GM12892 (cell line): ENCODE measurements at places on chromosomes 16 and 17.
A peak's percentile ranks its signal among the peaks of the same experiment; 100 is the strongest.

DNA sequence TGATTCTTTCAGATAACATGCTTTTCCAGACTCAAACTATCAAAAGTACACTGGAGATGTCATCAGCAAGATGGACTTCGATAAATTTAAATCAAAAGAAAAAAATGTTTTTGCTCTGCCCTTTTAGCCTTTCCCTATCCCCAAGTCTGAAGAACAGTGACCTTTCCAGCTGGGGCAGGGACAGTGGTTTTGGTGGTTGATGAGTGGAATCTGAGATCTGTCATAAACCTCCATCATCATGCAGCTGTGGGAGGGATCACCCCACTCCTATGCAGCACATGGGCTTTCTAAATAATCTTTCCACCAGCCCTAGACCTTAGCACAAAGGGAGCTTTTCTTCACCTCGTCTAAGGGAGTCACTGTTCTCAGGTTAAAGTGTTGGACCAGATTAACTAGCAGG, 869.5 kb upstream of the SOX9 start:
- no peak for DNase-seq

GRCh38 chr17:59776577-59776976, 69.1 kb downstream of the VMP1 start:
- DNase-seq: no peak

- DNase-seq: no peak
Measured at GRCh38 chr17:62725791-62726249, 82.3 kb downstream of the MARCHF10 start.

- DNase-seq: no peak
Measured at GRCh38 chr17:16155536-16155935, 59.8 kb downstream of the NCOR1 start.

GRCh38 chr17:74678541-74678940, 34.2 kb downstream of the CD300LF start:
- no peak for DNase-seq

GRCh38 chr17:29061036-29061435, 18.1 kb downstream of the PIPOX start:
- DNase-seq: no peak

DNA sequence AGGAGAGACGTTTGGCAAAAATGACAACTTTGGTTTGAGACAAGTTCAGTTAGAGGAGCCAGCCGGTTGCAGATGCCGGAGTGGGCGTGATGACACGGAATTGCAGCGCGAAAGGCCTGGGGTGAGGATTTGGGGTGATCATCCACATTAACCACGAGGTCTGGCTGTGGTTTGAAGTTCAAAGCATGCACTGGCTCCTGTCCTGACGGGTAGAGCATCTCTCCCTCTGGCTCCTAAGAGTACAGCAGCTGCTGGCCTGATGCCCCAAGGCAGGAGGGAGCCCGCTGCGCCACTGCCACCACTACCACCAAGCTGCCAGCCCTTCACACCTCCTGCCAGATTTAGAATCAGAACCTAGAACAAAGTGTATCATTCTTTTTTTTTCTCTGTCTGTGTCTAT, 3.7 kb downstream of the RHBDL3 start:
- DNase-seq: no peak

DNA sequence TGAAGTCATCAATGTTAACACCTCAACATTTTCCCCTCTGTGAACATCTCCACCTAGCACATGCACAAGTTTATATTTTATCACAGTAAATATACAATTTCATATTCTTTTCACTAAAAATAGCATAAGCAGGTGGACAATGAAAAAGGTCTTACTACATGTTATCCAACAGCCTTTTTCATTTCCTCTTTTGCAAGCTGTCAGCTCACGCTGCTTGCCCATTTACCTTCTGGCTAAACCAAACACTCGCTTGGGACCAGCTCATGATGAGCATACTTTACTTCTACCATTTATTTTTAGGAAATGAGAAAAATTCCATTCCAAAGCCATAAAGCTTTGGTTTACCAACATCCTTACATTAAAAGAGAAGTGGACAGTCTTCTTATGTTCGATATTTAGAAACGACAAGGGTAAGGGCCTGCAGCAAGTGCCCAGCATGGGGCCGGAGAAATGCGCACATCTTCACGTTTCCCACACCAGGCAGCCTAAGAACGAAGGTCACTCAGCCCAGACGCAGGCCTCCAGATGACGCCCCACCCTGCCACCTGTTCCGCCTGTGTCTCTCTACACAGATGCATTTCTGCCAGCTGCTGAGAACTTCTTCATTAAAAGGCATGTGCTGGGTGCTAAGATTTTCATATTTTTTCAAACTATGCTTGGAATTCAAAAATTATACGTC, 13.9 kb downstream of the SNN start:
- DNase-seq: no peak

- DNase-seq: no peak
Measured at GRCh38 chr16:21056396-21056795, 94.2 kb downstream of the DNAH3 start.

GRCh38 chr17:46192439-46193150, 634 bp downstream of the KANSL1 start:
- DNase-seq: peak; percentile 66

GRCh38 chr17:7922845-7923628, 6.6 kb downstream of the KCNAB3 start:
- peak; percentile 65 for DNase-seq

DNA sequence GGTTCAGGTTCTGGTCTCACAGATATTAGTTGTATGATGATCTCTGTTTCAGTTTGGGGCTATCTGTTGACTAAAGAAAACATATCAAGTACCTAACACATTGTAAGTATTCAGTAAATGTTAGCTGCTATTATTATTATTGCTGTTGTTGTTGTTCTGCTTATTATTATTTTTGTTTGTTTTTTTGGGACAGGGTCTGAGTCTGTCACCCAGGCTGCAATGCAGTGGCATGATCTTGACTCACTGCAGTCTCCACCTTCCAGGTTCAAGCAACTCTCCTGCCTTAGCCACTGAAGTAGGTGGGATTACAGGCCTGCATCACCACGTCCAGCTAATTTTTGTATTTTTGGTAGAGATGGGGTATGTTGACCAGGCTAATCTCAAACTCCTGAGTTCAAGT, 44.5 kb downstream of the ARHGAP17 start:
- DNase-seq: no peak

GRCh38 chr16:55651841-55652824, 3.7 kb upstream of the SLC6A2 start:
- DNase-seq: no peak

- peak; percentile 77 for DNase-seq
Measured at GRCh38 chr17:55264645-55265298, at the start of gene HLF. Gene HLF (plus strand): TSS chr17:55264960. CDS start chr17:55265485, 525 bp downstream.

DNA sequence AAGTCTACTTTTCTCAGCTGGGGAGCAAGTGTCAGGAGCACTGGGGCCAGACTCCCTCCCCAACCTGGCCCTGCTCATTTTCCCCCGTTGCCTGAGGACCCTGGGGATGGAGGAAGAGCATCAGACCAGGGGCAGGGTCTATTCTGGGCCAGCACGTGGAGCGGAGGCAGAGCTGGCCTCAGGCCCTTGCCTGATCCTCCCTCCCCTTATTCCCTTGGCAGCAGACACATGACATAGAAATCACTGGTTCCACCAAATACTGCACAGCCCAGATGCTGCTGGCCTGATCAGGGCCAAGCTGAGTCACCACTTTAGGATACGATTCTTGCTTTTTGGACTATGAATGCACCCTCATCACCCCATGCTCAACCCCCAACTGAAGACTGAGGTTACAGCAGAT, 15.8 kb upstream of the AGRP start:
- DNase-seq: no peak

GRCh38 chr16:50878966-50879615, 137.2 kb downstream of the CYLD start:
- DNase-seq: no peak

- DNase-seq: peak; percentile 67
Measured at GRCh38 chr16:4319454-4320421, 3.9 kb downstream of the GLIS2 start.

GRCh38 chr16:89409161-89409711, 81.1 kb downstream of the ANKRD11 start:
- DNase-seq: no peak

GRCh38 chr17:77146246-77146632, 5.5 kb downstream of the SEC14L1 start:
- no peak for DNase-seq

DNA sequence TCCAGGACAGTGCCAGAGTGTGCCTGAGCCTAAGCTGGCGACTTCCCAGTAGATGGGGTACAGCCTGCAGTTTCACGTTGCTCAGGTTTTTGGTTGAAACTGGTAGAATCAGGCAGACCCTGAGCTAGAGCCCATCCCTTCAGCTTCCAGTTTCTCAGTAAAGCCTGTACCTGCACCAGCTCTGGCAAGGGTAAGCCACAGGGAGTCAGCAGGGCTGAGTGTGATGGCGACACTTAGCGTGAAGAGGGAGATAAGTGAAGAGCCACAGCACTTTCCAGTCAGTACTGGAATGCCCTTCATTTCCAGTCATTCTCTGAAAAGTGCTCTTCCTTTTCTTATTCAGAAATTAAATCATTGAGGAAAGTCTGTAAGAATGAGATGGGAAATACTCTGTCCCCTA, 22.4 kb downstream of the PLD6 start:
- DNase-seq: no peak

DNA sequence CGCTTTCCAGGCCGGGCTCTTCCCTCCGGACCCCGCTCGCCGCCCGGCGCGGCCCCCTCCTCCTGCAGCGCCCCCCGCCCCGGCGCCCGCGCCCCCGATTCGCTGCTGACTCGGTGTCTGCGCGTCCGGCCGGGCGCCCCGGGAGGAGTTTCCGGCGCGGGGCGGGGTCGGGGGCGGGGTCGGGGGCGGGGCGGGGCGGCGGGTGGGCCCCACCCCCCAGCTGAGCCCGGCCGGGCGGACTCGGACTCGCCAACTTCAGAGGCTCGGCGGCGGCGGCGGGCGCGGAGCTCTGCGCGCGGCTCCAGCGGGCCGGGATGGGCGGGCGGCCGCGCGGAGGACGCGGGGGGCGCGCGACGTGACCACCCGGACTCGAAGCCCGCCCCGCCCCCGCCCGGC, at the start of gene METRNL:
TSS of gene METRNL (plus strand) at position 258 of the 396 bp plus-strand sequence. CDS start 207 bp downstream, outside the sequence.
- DNase-seq: peak; percentile 97

- peak; percentile 2 for DNase-seq
Measured at GRCh38 chr16:25838724-25839186, 147.0 kb downstream of the HS3ST4 start.

DNA sequence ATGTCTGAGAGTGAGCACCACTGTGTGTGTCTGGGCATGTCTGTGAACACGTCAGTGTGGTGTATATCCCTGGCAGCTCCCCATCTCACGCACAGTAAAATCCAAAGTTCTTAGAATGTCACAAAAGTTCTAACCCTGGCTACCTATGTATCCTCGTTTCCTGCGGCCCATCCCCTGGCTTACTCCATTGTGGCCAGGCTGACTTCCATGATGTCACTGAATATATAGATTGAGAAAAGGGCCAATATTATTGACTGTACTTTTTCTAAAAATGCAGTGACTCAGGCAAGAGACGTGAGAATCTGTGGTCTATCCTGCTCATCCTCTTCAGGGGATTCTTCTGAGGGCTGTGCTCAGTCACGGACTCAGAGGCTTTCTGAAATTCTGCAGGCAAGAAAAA, 963 bp upstream of the METTL22 start:
- no peak for DNase-seq

DNA sequence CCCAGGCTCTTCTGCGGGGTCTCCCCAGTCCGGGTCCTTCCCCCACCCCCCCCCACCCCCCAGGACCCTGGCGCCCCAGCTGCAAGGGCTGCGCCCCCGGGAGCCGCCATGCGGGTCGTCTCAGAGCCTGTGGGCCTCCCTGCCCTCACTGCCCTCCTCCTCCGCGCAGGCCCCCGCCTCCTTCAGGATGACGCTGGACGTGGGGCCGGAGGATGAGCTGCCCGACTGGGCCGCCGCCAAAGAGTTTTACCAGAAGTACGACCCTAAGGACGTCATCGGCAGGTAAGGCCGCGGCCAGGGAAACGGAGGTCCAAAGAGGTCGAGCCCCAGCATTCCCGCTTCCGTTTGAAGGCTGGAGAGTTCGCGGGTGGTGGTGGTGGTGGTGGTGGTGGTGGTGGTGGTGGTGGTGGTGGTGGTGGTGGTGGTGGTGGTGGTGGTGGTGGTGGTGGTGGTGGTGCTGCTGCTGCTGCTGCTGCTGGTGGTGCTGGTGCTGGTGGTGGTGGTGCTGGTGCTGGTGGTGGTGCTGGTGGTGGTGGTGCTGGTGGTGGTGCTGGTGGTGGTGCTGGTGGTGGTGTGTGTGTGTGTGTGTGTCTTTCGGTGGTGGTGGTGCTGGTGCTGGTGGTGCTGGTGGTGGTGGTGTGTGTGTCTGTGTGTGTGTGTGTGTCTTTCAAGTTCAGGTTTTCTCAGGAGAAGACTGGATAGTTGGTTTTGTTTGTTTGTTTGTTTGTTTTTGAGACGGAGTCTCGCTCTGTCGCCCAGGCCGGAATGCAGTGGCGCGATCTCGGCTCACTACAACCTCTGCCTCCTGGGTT, 615 bp downstream of the PHKG2 start:
- peak; percentile 56 for DNase-seq

GRCh38 chr17:17507465-17508011, 11.3 kb upstream of the RASD1 start:
- no peak for DNase-seq

DNA sequence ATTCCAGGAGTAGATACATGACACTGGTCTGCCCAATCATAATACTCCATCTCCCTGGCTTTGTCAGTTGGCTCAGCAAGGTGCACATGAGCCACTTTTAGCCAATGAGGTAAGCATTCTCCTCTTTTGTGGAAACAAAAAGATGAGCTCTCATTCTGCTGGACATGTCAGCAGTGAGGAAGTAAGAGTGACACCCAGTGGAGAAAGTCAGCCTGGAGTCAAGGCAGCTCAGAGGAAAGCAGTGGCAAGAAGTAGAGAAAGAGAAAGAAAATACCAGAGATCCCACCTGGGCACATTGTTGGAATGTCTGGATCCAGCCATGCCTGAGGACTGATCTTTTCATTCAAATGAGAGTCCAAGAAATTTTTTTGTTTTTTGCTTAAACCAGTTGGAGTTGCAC, 496.9 kb upstream of the C16orf82 start:
- no peak for DNase-seq

- no peak for DNase-seq
Measured at GRCh38 chr17:66541461-66542128, 239.2 kb downstream of the PRKCA start.

DNA sequence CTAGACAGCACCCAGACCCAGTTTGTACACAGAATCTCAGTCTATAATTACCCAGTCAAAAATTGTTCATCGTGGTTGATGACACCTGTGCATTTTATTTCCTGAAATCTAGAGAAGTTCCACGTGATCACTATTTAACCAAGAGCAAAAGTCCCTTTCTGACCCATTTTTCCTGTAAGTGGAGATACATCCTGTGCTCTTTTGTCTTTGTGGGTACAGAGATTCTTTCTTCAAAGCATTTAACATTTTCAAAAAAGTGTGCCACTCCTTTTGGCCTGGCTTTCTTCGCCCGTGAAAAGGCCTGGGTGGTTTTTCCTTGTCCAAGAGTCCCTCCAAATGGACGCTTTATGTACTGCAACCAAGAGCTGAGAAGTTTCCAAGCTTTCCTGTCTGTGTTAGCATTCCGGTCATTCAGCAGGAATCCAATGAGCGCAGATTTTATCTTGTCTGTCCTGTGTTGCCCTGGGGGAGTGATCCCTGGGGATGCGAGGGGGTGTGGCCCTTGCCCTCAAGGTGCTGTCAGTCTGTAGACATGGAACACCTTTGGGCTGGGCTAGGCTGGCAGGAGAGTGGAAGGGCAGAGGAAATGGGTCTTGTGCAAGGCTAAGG, 161.1 kb upstream of the CACNG5 start:
- DNase-seq: no peak

- DNase-seq: no peak
Measured at GRCh38 chr16:84597528-84597896, 20.4 kb downstream of the COTL1 start.

GRCh38 chr17:62388856-62389255, 8.5 kb downstream of the EFCAB3 start:
- DNase-seq: no peak
